Activated effector memory CD4-positive, alpha-beta T cell treated with anti-CD3 and anti-CD28 coated beads, Interleukin-2, amount 50 U/mL, for 16 hours (primary cell): ENCODE measurements at places on chromosomes 7 and 10.

DNA sequence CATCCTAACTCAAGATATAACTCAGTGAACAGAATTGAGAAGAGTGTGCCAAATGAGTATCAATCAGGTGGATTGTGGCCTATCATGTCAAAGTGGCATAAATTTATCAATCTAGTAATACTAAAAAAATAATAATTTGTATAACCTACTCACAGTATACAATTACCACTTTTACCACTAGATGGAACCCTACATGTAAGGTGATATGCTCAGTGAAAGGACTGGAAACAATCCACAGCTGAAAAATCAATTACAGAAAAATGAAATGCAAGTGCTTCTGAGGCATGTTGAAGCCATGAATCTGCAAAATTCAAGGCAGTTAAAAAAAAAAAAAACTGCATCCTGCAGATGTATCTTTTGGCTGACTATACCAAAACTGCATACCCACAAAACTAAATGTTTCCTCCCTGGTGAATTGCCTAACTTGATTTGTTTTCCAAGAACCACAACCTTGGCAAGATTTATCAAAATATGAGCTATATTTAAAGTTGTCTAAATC lies 13.9 kb downstream of the ARHGAP19 start:
- DNase-seq: no peak

DNA sequence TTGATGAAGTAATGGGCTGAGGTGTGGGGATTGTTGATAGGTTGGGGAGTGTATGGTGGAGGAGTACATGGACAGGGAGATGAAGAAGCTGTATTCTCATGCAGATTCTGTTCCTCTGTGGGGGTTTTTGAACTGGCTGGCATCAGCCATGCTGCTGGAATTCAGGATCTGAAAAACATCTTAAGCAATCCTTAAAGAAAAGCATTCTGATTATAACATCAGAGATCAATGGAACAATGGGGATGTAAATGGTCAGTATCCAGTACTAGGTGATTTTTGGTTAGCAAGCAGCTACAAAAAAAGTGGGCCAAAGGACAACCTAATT lies 247.5 kb upstream of the GALNT17 start:
- DNase-seq: no peak

- no peak for DNase-seq
Measured at GRCh38 chr10:99730026-99730425, 1.9 kb downstream of the COX15 start.

DNA sequence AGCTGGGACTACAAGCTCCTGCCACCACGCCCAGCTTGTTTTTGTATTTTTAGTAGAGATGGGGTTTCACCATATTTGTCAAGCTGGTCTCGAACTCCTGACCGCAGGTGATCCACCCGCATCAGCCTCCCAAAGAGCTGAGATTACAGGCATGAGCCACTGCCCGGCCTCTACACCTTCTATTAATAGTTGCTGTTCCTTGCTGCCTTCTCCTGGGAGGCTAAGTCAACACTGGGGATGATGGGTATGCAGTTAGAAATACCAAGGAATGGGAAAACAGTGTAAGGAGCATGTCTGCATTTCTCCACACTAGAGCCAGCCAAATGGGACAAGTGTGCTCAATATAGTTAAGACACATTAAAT lies 97.3 kb upstream of the PDLIM1 start:
- DNase-seq: no peak
